ENCODE measurements at places on chromosomes 4 and X.

GRCh38 chrX:102712216-102712966 lies at the start of gene GPRASP2:
GPRASP2 (plus strand) TSS chrX:102712448; CDS start chrX:102714870, 2,422 bp downstream.
- no peak for DNase-seq

DNA sequence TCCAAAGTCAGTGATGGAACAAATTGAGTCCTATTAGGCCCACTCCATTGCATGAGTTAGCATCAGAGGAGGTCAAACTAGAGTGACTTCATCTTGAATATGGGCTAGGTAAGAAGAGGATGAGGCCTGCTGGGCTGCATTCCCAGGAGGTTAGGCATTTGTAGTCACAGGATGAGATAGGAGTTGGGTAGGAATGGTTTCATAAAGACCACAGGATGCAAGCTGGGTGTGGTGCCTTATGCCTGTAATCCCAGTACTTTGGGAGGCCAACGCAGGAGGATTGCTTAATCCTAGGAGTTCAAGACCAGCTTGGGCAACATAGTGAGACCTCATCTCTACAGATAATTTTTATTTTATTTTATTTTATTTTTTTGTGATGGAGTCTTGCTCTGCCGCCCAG lies 26.8 kb downstream of the PDGFRA start:
- no peak for DNase-seq

DNA sequence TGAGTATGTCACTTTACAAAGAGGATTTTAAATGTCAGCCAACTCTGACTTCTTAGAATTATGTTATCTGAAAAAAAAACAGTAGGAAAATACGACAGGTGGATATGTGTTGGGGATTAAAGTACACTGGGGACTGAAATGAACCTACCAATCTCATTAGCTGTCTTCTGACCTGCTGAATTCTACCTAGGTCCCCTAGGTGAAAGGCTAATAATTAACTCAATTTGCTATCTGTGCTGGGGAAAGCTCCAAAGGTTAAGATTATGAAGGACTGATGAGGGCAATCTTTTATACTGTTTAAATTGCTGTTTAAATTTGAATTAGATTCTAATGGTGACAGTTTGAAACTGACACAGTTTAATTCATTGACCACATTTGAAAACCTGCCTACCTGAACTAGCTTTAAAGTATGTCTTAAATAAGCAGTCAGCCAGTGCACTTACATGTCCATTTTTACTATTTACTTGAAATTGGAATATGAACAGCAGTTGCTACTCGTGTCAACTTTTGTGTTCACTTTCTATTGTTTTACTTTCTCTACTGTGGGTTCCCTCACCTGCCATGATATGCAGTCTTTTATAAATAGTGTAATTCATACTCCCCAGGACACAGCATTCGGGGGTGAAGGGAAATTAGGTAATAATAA lies 977.3 kb downstream of the C4orf33 start:
- no peak for DNase-seq

- DNase-seq = no peak
These were observed 90.7 kb downstream of the NSUN7 start for GRCh38 chr4:40840255-40840984.

- DNase-seq = no peak
These were observed 263.3 kb upstream of the GPRIN3 start for GRCh38 chr4:89570931-89571330.
